LHCN-M2 (cell line): ENCODE measurements at places on chromosomes 1 and 21. TPM values are rescaled to one million over a fixed set of nuclear protein-coding genes. Genes with fewer than 3 reads are reported as not detected.

GRCh38 chr1:36154765-36155407 lies 1.1 kb upstream of the MAP7D1 start:
- DNase-seq = peak; percentile 30

DNA sequence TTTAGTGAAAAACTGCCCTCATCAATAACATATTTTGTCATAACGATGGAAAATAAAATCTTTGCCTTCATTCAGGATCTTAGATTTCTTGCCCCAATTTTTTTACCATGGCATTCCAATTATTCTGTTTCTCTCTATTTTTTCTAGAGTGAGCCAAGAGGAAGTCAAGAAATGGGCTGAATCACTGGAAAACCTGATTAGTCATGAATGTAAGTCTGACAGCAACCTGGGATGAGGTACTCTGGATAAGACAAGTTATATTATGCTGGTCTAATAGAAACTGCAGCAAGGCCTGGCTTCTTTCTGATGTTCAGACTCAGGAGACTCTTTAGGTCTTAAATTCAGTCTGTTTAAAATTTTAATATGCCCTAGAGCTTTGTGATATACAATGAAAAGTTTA lies 3.5 kb downstream of the RGS4 start:
- DNase-seq = no peak

- DNase-seq = no peak
These were observed 9.2 kb upstream of the NGF start for GRCh38 chr1:115347282-115347681.

DNA sequence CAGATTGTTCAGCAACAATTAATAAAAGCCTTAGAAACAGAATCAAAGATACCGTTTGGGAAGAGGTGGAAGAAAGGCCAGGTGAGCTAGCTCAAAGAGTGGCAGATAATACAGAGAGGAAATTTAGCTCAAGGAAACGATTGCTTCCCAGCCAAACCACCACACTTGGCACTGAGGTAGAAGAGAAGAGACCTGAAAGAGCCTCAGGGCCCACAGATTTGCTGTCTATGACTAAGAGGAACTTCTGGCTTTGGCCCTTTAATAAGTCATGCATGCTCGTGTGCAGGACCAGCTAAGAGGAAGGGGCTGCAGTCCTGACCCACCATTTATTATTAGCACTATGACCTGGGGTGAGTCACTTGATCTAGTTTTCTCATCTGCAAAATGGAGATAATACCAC lies 72.8 kb upstream of the BCL10 start:
- no peak for DNase-seq

DNA sequence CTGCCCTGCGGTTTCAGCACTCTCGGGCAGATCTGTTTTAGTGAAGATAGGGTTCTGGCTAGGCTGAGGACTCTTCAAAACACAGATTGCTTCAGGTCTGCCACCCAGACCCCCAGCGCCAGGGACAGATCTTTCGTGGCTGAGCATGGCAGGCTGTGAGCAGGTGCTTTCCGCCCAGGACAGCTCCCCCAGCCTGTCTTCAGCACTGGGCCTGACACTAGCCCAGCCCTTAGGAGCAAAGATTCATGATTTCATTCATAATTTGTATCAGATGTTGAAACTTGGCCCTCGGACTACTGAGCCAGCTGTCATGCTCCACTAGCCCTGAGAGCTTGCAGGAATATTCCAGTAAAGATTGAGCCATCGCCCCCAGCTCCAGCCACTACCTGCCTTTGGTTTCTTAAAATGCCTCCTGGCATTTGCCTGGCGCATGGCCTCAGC lies 5.9 kb downstream of the ADPRS start:
- DNase-seq = no peak

The FCRLB gene
- total RNA-seq = 0.64 and 0.75 TPM in 2 replicates

The BRDT gene
- total RNA-seq = not detected in 2 replicates

The CLCA4 gene
- total RNA-seq = not detected in 2 replicates
